Psoas muscle (tissue), 8 donors: ENCODE measurements at places on chromosomes 6 and 20. TPM values are rescaled to one million over a fixed set of nuclear protein-coding genes. Genes with fewer than 3 reads are reported as not detected.

- DNase-seq: no peak
These were observed 5.5 kb downstream of the EDN1 start for GRCh38 chr6:12295558-12296254.

The FHL5 gene
- total RNA-seq: 8.8 TPM

- DNase-seq: no peak
These were observed 40.2 kb downstream of the HNF4A start for GRCh38 chr20:44395461-44396340.

DNA sequence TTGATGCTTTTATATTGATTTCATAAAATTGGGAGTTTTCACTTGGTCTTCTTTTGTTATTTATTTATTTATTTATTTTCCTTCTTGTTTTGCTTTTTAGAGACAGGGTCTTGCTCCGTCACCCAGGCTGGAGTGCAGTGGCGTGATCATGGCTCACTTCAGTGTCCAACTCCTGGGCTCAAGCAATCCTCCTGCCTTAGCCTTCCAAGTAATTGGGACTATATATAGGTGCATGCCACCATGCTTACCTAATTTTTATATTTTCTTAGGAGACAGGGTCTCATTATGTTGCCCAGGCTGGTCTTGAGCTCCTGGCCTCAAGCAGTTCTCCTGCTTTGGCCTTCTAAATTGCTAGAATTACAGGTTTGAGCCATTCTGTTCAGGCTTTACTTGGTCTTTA, 38.3 kb upstream of the MYLK2 start:
- DNase-seq: no peak

GRCh38 chr6:153767127-153767526, 271.9 kb upstream of the OPRM1 start:
- DNase-seq: no peak

GRCh38 chr6:121314381-121315112, 19.7 kb downstream of the TBC1D32 start:
- no peak for DNase-seq

DNA sequence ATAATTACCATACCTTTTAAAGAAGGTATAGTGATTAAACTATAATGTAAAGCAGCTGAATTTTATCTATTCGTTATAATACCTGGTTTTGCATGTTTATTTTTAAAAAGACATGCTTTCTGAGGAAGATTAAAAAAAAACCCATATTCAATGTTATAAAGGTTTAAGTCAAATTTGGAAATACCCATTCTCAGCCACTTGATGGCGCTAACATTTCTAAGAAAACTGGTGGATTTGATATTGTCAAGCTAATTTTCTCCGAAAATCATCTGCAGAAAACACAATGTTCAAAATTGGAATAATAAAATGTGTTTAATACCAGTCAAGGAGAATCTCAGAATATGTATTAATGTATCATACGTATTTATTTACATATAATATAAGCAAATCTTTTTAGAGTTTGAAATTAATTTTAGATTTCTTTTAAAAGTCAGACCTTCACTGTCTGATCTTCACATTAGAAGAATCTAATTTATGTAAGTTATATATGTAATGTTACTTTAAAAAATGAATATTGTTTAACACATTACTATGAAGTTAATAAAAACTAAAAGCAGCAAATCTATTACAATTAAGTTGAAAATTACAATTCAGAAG, 35.0 kb downstream of the SHPRH start:
- DNase-seq: no peak

DNA sequence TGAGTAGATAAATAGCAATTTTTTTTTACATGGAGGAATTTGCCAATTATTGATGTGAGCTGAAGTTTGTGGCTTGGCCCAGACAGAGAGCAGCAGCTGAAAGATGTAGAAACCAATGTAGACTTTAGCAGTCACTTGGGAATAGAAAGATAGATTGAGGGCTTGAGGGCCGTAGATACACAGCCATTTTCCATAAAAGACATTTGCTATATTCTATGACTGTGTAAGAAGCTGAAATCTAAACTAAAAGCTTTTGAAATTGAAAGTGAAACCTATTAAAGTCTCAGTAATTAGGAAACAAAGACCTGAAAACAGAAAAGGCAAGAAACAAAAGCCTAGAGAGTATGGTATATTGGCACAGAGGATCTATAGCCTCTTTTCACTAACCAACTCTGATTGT, 332.7 kb downstream of the CENPW start:
- DNase-seq: no peak

The ZNF311 gene
- total RNA-seq: 0.22 TPM

GRCh38 chr6:32517654-32518445, 12.2 kb downstream of the HLA-DRB5 start:
- DNase-seq: no peak

DNA sequence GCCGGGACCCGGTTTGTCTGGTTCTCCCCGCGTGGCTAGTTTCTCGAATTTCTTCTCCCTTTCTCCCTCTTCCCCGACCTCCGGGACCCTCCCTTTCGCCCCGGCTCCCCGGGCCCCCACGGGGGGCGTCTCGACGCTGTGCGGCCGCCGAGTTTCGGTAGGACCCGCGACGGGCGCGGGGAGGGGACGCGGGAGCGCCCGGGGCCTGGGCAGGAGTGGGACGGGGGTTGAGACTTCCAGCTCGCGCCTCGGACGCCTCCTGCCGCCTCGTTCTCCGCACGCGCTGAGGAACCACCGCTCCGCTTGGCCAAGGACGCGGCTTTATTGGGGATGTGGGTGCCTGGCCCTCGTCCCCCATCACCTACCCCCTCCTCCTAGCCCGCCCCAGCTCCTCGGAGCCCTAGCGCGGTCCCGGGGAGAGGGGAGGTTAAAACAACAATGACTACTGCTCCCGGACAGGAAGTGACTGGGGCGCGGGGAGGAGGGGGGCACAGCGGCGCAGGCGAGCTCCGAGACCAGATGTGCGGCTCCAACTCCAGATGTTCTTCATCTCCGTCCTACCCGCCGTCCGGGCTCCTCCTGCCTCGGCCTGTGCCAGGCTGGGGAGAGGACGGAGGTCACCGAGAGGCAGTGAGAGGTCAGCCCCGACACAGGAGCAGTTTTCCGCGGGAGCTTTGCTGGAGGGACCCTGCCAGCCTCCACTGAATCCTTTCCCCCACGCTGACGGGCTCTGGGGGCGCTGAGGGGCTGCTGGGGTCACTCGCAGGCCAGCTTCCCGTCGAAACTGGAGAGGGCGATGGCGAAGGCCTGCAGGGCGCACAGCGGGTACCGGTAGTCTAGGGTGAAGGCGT, 917 bp upstream of the TEAD3 start:
- DNase-seq: peak; percentile 79

GRCh38 chr20:51354191-51354768, 188.2 kb downstream of the NFATC2 start:
- DNase-seq: no peak

The CD93 gene
- 35.7 TPM for total RNA-seq

GRCh38 chr6:26222571-26222970, 135.3 kb downstream of the HFE start:
- no peak for DNase-seq

The FNDC1 gene
- total RNA-seq: 0.99 TPM

The OR10C1 gene
- not detected for total RNA-seq

The IRF4 gene
- 0.58 TPM for total RNA-seq

DNA sequence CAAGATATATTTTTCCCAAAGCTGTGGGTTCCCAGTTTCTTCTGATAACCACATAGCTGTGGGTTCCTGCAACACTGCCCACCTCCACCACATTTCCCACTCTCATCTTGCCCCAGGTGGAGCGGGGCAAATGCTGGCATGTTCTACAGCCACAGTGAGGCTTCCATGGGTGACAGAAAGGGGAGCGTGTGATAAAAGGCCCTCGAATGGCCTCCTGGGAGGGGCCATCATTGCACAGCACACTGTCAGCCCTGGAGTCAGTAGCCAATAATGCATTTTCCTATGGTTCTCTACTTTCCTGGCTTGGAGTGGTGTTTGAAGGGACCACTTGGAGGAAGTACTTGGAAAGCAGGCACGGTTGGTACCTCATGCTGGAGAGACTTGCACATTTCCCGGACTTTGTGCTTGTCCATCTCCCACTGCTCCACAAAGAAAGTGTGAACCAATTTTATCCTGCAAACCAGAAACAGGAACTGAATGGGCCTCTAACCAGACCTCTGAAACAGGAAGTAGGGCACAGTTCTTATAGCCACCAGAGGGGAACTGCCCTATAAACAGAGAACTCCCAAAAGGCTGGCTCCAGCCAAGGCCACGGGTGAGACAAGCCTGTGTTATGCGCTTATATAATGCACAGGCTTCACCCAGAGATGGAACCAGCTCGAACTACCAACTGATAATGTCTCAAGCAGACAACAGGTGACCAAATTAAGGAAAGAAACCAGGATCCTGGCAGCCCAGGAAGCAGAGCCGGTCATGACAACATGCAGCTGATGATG, 8.6 kb downstream of the MAP3K5 start:
- DNase-seq: no peak

- DNase-seq: no peak
These were observed 177.4 kb upstream of the PLN start for GRCh38 chr6:118370722-118371121.

DNA sequence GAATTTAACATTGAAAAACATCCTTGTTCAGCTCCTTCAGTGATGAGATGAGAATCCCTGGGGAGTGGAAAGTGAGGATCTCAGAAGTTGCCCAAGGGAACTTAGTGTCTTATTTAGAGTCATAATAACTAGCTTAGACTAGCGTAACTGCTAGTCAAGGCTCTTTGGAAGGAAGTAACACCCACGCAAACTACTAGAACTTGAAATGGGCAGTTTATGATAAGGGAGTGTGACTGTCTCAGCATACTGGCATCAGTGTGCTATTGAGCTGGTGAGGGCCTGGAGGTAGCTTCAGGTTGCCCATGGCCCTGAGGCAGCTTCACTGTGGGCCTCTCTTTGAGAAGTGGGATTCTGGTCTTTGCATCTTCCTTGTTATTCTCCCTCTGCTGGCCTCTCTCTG, 40.1 kb downstream of the SLX4IP start:
- DNase-seq: no peak

DNA sequence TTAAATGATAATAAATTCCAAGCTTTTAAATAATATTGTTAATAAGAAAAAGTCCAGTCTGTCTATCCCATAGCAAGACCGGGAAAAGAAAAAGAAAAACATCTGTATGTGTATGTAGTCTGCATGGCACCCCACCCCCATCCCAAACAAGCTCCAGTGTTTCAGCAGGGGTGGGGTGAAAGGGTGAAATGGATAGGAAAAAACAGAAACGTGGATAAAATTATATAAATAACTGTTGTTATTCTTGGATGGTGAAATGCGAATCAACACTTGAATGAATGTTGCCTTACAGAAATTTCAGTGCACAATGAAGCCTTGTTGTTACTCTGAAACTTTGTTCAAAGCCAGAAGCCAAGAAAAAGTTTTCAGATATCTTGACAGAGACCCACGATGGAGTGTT, 31.4 kb downstream of the HAO1 start:
- no peak for DNase-seq

GRCh38 chr20:51918561-51918960, 116.2 kb upstream of the SALL4 start:
- no peak for DNase-seq

- DNase-seq: no peak
These were observed 14.0 kb downstream of the ARHGAP18 start for GRCh38 chr6:129696028-129696418.

DNA sequence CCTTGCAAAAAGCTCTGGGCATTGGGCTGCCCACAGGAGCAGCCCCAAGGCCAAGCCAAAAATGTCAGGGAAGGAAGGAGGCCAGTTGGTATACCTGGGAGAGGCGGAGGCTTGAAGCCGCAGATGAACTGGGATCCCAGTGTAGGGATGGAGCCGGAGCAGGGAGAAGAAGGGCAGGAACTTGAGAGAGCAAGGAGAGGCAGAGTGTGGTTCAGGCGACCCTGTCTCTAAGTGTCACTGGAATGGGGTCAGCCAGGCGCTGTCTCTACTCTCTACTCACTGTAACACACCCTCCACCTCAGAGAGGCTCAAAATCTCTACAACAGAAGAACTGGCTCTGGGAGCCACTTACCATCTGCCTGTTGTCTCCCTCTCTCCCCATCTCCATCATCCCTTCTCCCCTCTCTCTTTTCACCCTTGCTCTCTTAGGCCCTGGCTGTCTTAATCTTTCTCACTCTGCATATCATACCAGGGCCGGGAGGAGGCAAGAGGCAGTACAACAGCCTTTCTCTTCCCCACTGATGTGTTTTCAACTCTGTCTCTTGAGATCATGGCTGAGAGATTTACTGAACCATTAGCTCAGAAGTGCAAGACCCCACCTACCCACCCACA, 93.3 kb downstream of the CRYBG1 start:
- no peak for DNase-seq

DNA sequence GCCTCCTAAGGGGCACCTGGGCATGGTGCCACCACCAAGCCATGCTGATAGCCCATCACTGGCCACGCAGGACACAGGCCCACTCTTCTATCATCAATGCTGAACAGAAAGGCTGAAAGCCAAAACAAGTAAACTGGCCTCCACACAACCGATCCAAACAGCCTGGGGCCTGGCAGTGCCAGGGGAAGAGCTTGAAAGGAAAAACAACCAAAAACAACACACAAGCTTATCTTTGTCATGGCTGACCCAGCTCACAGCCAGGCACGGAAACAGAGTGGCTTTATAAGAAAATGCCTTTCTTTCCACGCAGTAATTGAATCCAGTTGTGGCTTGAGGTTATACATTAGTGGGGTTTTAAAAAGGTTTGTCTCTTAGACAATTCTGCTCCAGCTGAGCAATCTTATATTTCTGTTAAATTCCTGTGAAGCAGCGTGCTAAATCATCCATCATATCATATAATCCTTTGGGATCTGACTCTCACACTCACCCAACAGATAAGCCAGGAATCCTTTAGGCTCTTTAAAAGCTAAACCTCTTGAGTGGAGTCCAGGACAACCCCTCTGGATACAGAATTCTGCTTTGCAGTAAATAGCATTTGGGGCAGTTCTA, 65.4 kb upstream of the SLC22A16 start:
- DNase-seq: no peak

DNA sequence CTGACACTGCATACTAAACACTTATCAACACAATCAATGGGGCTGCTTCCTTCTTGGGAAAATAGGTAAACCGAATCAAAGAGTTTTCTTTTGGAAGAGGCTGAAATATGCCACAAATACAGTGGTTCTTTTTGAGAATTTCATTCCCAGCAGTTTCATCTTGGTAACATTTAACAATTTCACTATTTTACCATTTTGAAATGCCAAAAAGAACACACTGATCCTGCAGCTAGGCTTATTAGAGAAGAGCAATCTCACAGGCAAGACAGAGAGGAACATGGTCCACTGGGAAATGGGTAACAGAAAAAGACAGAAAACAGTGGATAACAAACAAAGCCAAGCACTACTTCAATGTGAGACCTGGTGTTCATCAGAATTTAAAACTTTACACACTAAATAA, 2.5 kb downstream of the CNR1 start:
- no peak for DNase-seq

GRCh38 chr20:4840801-4841200, 119.1 kb downstream of the PRND start:
- DNase-seq: no peak

- DNase-seq: no peak
These were observed 158.7 kb downstream of the TFAP2A start for GRCh38 chr6:10256113-10256690.

The KHDC1L gene
- total RNA-seq: not detected

DNA sequence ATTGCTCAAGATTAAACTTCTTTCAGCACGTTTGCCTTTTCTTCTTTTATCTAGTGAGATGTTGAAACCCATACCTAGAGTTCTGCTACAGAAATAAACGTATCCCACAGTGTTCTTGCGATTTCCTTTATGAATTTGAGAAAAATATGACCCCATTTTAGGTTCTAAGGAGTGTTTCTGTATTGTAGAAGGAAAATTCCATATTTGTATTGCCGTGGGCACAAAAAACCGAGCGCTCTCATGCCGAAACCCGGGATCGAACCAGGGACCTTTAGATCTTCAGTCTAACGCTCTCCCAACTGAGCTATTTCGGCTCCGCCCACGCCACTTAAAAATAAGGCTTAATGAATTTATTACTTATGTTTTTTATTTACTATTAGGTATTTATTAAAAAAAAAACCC, 23.7 kb downstream of the ZNF311 start:
- peak; percentile 68 for DNase-seq

The SPINT3 gene
- not detected for total RNA-seq
